ENCODE measurements at places on chromosomes 7 and 10.

DNA sequence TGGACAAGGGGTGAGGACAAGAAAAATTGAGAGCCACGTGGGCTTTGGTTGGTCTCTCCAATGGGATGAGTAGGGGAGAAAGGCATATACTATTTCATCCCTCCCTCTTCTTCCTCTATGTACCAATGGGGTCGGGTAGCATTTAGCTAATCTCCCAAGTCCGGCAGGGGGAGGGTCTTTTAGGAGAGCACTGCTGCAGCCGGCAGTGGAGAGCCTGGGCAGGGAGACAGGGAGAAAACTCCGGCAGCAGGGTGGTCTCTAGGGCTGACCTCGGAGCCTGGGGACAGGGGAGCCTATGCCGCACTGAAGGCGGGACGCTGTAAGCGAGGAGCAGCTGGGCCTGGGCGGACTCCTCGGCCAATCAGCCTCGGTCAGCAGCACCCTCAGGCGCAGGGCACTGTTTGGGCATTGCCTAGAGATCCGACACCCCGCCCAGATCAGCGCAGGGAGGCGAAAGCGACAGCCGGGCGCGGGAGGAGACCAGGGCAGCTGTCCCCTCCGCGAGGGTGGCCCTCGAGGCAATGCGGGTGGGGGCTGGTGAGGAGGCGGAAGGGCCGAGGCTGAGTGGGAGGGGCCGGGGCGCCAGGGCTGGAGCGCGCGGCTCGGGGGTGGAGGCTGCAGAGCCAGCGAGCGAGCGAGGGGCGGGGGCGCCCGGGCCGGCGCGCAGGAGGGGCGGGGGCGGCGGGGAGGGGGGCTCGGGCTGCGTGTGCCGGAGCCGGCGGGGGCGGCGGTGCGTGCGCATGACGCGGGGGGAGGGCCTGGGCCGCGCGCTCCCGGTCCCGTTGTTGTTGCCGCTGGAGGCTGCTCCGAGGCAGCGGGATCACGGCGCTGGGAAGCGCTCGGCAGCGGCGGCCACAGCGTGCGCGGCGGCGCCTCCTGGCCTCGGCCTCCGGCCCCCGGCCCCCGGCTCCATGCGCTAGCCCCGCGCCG, at the start of gene AGAP3:
AGAP3 (plus strand) TSS at position 785 of the 930 bp plus-strand sequence. CDS start 267 bp downstream, outside the sequence.
- DNase-seq: peak; percentile 68

- DNase-seq: peak; percentile 67
Observed at GRCh38 chr10:98028168-98028770, 2.2 kb downstream of the CRTAC1 start.

- no peak for DNase-seq
Observed at GRCh38 chr7:36764929-36765328, 40.6 kb upstream of the AOAH start.

- DNase-seq: no peak
Observed at GRCh38 chr10:37478381-37478780, 353.0 kb downstream of the ANKRD30A start.

GRCh38 chr10:132458586-132459300, 61.7 kb downstream of the PWWP2B start:
- peak; percentile 83 for DNase-seq

GRCh38 chr7:34928052-34928451, 109.2 kb downstream of the DPY19L1 start:
- peak; percentile 64 for DNase-seq

- DNase-seq: no peak
Observed at GRCh38 chr7:20227291-20227795, 10.2 kb upstream of the MACC1 start.

DNA sequence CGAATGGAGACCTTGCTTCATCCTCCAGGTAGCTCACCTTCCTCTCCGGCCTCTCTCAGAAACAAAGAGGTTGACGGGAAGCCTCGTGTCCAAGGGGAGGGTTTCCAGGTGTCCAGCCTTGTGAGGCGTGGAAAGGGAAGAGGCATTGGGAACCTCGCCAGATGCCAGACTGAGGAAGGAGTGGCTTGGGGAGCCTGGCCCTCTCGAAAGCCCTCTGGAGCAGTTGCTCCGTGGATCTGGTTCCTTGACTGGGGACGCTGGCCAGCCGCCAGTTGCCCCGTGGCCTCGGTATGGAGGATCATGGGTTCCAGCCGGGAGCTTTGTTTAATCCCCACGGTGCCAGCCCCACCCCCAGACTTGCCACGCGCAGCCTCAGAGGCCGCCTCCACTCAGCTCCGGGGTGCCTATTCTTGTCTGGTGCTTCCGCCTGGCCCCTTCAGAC, 30.3 kb upstream of the SUN1 start:
- no peak for DNase-seq

DNA sequence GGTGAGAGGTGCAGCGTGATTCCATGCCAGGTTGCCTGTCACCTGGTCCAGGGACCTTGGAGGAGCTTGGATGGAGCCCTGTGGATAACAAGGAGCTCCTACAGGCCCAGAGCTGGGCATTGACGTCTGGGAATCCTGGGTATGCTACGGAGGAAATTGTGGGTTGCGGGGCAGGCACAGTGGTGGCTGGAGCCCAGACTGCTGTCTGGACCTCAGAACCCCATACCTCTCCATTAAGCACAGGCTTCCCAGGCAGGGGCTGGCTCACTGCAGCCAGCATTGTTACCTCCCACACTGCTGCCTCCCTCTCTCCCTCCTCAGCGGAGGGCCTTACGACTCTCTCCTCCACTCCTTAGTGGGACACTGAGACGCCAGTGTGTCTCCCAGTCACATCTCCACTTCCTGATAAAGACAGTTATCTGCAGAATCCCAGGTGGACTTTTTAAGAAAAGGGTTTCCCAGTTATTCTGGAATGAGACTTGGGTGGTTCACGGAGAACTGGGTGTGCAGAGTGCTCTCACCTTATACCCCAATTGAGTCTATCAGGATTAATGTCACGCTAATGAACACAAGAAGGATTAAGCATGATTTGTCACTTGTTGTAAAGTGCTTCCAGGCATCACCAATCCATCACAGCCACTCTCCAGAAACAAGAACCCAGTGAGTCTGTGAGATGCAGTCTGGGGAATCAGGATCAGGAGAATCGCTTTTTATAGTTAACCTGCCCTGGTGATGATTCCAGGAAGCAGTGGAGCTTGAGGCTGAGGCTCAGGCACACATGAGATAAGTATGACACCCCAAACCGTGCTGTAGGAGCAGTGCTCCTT, 309.4 kb downstream of the RPS24 start:
- DNase-seq: peak; percentile 5

DNA sequence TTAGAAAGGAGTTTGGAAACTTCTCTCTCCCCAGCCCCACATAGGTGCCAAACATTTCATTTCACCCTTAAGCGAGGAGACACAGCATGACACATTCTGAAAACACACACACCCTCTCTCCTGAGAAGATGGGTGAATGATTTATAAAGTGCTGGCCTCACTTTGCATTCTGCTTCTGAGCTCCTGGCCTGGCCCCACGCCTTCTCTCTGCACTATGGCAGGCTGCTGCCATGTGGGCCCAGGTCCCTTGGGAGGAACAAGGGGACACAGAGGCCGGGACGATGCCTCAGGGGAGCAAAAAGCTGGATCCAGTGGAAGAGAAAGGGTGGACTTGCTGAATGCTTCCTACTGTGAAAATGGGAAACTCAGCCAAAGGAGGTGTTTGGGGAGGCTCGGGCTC, 56.0 kb downstream of the CPXM2 start:
- DNase-seq: no peak
